ENCODE measurements at places on chromosomes 16 and 17.

DNA sequence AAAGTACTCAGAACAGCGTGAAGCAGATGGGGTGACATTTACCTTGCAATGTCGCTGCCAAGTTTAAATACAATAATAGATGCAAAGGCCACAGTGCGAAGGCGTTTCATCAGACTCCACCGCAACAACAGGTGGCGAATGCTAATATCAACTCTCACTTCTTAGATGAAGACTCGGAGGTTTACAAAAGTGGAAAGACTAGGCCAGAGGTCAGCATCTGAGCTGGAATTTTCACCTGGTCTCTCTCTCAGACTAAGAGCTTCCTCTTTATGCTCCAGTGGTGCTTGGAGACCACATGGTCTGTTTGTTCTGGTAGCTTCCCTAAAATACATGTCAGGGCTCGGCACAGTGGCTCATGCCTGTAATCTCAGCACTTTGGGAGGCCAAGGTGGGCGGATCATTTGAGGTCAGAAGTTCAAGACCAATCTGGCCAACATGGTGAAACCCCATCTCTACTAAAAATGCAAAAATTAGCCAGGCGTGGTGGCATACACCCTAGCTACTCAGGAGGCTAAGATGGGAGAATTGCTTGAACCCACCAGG is 169.1 kb downstream of the XYLT1 start:
- H3K4me3 ChIP-seq = no peak overlapping the region
- DNase-seq = no peak
- no peaks in the 10 kb centered on the region for H3K36me3 ChIP-seq
- H3K27ac ChIP-seq = no peak overlapping the region
- no peaks in the 10 kb centered on the region for H3K27me3 ChIP-seq

DNA sequence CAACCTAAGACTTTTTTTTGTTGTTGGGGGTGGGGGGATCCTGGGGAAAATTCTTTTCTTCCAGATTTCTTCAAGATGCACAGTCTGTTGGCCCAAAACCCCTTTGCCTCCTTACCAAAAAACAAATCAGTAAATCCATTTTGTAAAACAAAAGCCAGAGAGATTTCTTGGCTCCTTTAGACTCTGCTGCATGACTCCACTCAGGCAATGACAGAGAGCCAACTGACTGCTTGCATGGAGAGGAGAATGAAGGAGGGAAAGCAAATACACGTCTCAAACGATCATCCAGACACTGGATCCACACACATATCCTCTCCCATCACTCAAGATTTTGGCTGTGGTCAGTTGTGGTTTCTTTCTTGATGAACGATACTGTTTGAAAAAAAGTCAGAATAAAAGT is 13.8 kb downstream of the COPRS start:
- no peaks in the 10 kb centered on the region for H3K4me1 ChIP-seq
- no peak overlapping the region for H3K27ac ChIP-seq
- no peak for DNase-seq
- peaks cover 2% of the 10 kb centered on the region for H3K27me3 ChIP-seq

DNA sequence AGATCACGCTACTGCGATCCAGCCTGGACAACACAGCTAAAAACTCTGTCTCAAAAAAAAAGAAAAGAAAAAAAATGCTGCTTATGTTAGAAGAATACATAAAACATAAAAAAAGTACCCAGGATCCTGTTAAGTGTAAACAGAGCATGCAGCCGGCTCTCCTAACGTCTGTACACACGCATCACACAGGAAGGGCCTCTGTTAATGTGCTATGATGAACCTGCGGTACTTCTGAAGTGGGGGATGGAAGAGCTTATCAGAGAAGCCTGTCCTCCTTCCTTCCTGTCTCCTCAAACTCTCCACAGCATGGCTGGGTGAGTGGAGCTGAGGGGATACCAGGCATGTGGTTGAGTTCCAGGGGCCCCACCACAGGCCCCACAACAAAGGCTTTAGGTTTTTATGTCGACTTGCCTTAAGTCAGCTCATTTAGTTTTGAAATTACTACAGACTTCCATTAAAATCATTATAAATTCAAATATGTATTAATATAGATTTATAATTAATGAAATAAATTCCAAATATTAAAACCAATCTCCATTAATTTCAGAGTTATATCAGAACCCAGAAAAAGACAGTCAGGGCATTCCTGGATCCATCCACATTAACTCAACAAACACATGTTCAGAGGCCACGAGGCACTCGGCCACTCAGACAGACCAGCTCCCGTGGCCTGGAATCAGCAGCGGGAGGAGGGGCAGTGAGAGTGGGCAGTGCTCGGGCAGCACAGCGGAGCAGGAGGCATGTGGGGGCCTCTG is 11.7 kb downstream of the CCDC57 start:
- H3K36me3 ChIP-seq = peaks cover 8% of the 10 kb centered on the region
- H3K4me3 ChIP-seq = peak overlapping the region; percentile 61
- H3K4me1 ChIP-seq = peaks cover 52% of the 10 kb centered on the region
- H3K27me3 ChIP-seq = peaks cover 6% of the 10 kb centered on the region
- peak; percentile 81 for DNase-seq

GRCh38 chr17:38917259-38917658 is 8.2 kb upstream of the LASP1NB start:
- H3K27ac ChIP-seq = peak overlapping the region; percentile 87
- peaks cover 68% of the 10 kb centered on the region for H3K4me1 ChIP-seq
- DNase-seq = no peak

GRCh38 chr17:81931189-81931556 is 3.6 kb upstream of the MAFG start:
- H3K27ac ChIP-seq = no peak overlapping the region
- H3K4me1 ChIP-seq = peaks cover 4% of the 10 kb centered on the region
- DNase-seq = no peak
- H3K36me3 ChIP-seq = no peaks in the 10 kb centered on the region
- H3K27me3 ChIP-seq = peaks cover 3% of the 10 kb centered on the region

DNA sequence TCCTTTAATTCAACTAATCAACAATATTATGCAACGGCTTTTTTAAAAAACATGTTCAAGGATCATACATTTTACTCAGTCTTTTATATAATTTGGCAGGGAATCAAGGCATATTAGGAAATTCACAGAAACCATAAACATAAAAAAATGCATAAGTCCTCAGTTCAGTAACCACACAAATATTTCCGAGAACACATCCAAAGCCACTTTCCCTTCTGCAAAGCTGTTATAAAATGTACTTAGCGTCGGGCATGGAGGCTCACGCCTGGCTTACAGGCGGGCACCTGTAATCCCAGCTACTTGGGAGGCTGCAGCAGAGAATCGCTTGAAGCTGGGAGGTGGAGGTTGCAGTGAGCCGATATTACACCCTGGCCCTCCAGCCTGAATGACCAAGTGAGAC is 9.7 kb upstream of the ZC3H7A start:
- H3K27me3 ChIP-seq = no peaks in the 10 kb centered on the region
- H3K27ac ChIP-seq = no peak overlapping the region
- H3K36me3 ChIP-seq = no peaks in the 10 kb centered on the region
- no peak for DNase-seq

- no peaks in the 10 kb centered on the region for H3K36me3 ChIP-seq
- peaks cover 6% of the 10 kb centered on the region for H3K4me1 ChIP-seq
- peaks cover 4% of the 10 kb centered on the region for H3K27me3 ChIP-seq
- DNase-seq = no peak
- no peak overlapping the region for H3K27ac ChIP-seq
These were observed 27.1 kb downstream of the TMEM235 start for GRCh38 chr17:78258323-78259191.

DNA sequence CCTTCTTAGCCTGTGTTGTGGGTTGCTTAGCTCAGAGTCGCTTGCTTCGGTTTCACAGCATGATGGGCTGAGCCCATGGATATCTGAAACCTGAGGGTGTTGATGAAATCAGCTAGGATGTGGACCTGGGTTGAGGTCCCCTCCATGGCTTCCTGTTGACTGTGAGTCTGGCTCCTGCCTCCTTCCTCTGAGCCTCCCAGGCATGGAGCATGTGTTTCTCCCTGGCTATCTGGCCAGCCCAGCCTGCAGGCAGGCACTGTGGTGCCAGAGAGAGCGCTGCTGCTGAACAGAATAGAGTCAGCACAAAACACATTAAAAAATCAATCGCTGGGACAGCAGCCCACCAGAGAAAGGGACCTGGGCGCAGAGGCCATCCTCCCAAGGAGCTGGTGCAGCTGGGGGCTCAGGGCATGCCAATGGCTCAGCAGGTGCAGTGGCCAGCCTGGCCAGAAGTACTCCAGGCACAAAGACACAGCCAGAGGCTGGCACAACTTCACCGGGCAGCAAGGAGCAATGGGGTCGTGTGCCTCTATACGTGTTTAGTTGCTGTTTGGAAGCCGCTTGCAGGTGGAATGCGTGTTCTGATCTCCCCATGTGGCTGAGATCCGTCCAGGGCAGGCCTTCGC is 28.3 kb upstream of the GPRC5C start:
- H3K27me3 ChIP-seq = peaks cover 4% of the 10 kb centered on the region
- no peaks in the 10 kb centered on the region for H3K36me3 ChIP-seq

- no peaks in the 10 kb centered on the region for H3K4me1 ChIP-seq
- DNase-seq = no peak
- H3K27ac ChIP-seq = no peak overlapping the region
- H3K4me3 ChIP-seq = no peak overlapping the region
These were observed 2.0 kb upstream of the KRT13 start for GRCh38 chr17:41507315-41507880.

GRCh38 chr17:60888812-60889709 is 211.4 kb downstream of the BCAS3 start:
- H3K36me3 ChIP-seq = peaks cover 7% of the 10 kb centered on the region
- no peak for DNase-seq
- no peaks in the 10 kb centered on the region for H3K27me3 ChIP-seq
- H3K4me1 ChIP-seq = no peaks in the 10 kb centered on the region
- no peak overlapping the region for H3K27ac ChIP-seq
- H3K4me3 ChIP-seq = no peak overlapping the region

GRCh38 chr17:50806141-50806643 is 29.2 kb upstream of the WFIKKN2 start:
- H3K27me3 ChIP-seq = peaks cover 2% of the 10 kb centered on the region
- H3K36me3 ChIP-seq = no peaks in the 10 kb centered on the region
- no peaks in the 10 kb centered on the region for H3K4me1 ChIP-seq
- no peak overlapping the region for H3K27ac ChIP-seq
- DNase-seq = no peak

DNA sequence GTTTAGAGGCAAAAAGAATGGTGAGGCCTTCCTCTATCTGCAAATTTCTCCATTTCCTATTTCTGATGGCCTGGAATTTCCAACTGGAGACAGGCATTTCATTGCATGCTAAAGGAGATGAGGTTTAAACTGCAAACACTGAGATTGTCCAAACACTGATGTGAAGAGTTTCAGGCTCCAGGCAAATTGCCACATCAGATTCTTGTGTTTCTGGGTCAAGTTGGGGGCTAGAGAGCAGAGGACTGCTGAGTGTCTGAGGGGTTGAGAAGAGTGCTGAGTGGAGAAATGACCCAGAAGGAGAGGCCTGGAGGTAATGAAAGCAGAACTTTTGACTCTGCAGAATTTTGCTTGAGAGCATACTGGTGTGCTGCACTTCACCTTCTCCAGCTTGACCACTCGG is 216.7 kb upstream of the MPHOSPH6 start:
- H3K27ac ChIP-seq = no peak overlapping the region
- DNase-seq = no peak
- no peak overlapping the region for H3K4me3 ChIP-seq
- no peaks in the 10 kb centered on the region for H3K36me3 ChIP-seq
- no peaks in the 10 kb centered on the region for H3K4me1 ChIP-seq
- peaks cover 4% of the 10 kb centered on the region for H3K27me3 ChIP-seq

DNA sequence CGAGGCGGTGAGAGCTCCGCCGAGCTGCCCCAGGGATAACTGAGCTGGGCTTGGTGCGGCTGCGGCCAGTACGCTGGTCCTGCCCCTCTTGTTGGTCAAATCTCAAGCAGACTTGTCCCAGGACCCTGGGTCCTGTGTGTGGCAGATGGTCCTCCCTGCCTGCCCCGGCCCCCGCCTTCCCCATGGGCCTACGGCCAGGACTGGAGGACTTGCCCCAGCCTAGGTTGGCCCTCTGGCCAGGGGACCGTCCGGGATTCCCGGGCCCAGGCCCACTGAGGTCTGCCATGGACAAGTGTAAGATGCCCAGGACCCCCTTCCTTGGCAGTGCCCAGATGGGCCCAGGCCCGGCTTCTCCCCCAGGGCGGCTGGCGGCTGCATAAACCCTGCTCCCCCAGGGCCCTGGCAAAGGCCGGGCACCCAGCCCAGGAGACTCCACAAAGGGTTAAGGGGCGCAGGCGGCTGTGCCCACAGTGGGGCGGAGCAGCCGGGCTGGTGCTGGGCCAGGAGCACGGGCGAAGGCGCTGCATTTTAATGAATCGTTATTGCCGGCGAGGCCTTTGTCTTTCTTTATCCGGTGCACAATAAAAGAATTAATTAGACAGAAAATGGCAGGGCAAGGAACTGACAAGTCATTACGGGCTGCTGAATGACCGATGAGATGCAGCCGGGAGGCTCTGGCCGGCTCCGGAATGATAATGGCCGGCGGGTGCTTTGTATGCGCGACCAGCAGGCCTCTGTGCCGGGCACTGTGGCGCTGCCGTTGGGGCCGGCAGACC is 9.1 kb downstream of the SOX8 start:
- H3K4me1 ChIP-seq = no peaks in the 10 kb centered on the region
- H3K27ac ChIP-seq = no peak overlapping the region
- H3K4me3 ChIP-seq = no peak overlapping the region
- H3K36me3 ChIP-seq = no peaks in the 10 kb centered on the region
- H3K27me3 ChIP-seq = peaks cover 9% of the 10 kb centered on the region
- DNase-seq = no peak

GRCh38 chr16:89707695-89708094 is 6.2 kb upstream of the SPATA2L start:
- H3K4me3 ChIP-seq = no peak overlapping the region
- peaks cover 11% of the 10 kb centered on the region for H3K4me1 ChIP-seq
- H3K27ac ChIP-seq = no peak overlapping the region
- no peaks in the 10 kb centered on the region for H3K36me3 ChIP-seq

DNA sequence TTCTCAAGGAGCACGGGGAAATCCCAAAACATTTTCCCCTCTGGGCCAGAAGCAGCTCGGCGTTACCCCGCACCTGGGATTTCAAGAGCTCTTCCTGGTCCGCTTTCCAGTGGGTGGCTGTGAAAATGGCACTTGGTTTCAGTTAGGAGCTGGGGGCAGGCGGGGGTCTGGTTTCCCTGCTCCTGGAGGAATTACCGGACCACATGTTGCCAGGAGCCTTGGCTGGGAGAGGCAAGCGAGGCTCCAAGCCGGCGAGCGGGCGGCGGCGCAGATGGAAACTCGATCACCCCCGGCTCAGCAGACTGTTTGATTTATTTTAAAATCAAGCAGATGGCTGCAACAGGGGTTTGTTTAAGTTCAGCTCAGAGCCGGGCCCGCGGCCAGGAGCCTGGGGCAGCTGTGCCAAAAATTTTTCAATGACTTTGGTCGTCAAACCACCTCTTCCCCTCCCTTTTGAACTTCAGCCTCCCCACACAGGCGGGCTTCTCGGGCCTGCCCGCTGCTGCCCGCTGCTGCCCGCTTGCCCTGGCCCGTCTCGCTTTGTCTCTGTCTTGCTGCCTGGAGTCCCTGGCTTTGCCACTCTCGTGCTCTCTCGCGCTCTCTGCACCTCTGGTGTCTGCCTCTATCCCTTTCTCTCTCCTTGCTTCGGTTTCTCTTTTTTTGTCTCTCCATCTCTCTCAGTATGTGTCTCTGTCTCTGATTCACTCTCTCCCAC is 108.0 kb upstream of the CIBAR2 start:
- no peak overlapping the region for H3K27ac ChIP-seq
- H3K27me3 ChIP-seq = peaks cover 2% of the 10 kb centered on the region
- no peak for DNase-seq
- H3K4me3 ChIP-seq = no peak overlapping the region

GRCh38 chr17:64154717-64155116 is 24.8 kb upstream of the ERN1 start:
- no peak overlapping the region for H3K4me3 ChIP-seq
- H3K27me3 ChIP-seq = no peaks in the 10 kb centered on the region
- H3K27ac ChIP-seq = no peak overlapping the region
- peaks cover 34% of the 10 kb centered on the region for H3K36me3 ChIP-seq
- H3K4me1 ChIP-seq = no peaks in the 10 kb centered on the region

All from immature natural killer cell (primary cell).